Stimulated activated CD8-positive, alpha-beta memory T cell treated with anti-CD3 and anti-CD28 coated beads, Interleukin-4, amount 100 ng/mL, for 1 hour (primary cell): ENCODE measurements at places on chromosomes 7 and 10.

GRCh38 chr7:22732556-22733126 is 5.6 kb downstream of the IL6 start:
- DNase-seq, result no peak

DNA sequence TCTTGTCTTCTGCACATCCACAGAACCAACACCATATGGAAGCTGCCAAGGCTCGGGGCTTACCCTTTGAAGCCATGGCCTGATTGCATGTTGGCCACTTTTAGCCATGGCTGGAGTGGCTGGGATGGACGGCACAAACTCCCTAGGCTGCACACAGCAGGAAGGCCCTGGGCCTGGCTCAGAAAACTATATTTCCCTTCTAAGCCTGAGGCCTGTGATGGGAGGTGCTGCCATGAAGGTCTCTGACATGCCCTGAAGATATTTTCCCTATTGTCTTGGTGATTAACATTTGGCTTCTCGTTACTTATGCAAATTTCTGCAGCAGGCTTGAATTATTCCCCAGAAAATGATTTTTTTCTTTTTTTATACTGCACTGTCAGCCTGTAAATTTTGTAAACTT is 387.0 kb upstream of the KCND2 start:
- no peak for DNase-seq

DNA sequence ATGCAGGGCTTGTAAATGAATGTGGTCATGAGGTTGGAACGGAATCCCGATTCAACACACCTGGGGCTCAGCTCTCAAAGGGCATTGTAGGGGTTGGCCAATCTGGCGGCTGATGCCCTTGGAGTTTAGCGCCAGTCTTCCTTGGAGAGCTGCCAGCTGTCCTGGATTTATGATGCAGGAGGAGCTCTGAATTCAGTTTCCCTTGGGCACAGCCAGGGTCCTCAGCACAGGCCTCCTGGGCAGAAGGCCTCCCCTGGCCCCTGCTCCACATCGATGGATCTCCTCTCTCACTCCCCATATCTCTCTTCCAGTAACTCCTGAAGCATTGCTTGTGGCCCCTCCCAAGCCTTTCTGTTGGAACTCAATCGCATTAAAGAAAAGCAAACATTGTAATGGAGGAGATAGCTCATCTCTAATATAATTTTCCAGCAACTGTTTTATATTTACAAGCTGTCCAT is 985 bp upstream of the CYTH3 start:
- no peak for DNase-seq

GRCh38 chr10:99976886-99977665 is 32.7 kb downstream of the DNMBP start:
- no peak for DNase-seq

- no peak for DNase-seq
These were observed 28.3 kb downstream of the CCM2 start for GRCh38 chr7:45028138-45028919.

DNA sequence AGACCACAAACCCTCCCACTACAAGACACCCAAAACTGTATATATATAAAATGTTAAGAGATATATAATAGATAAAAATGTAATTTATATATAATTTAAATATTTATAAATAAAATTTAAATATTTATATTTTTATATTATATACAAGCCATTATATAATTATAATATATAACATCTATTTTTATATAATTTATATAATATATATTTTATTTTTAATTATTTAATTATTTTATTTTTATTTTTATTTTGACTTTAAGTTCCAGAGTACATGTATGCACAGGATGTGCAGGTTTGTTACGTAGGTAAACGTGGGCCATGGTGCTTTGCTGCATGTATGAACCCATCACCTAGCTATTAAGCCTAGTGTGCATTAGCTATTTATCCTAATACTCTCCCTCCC is 1090.2 kb downstream of the NXPH1 start:
- DNase-seq, result no peak

- DNase-seq, result no peak
These were observed 978 bp downstream of the OGDH start for GRCh38 chr7:44607141-44608068.

DNA sequence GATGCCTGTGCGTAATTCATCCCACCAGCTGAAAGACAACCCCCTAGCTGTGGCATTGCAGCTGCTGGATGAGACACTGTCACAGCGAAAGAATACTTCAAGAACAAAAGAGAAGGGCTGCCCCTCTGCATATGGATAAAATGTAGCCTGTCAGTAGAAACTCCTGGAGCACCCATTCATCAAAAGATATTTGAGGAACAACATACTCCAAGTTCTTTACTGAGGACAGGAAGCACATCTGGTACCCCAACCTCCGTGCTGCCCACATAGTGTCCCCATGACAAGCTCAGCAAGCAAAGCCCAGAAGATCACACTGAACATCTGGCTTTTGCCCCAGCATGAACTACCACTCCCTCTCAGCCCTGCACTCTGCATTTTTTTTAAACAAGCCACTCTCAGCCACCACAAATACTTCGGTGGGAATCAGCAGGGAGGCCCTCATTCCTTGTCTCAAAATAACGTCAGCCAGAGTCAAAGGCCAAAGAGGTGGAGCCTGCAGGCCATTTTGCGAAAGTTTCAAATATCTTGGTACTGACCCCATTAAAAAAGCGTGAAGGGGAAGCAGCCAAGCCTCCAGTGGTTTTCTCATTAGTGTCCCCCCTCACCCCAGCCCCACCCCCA is 1.7 kb downstream of the CREB3L2 start:
- DNase-seq, result no peak

GRCh38 chr10:71267508-71268240 is 51.4 kb upstream of the SLC29A3 start:
- DNase-seq, result no peak

DNA sequence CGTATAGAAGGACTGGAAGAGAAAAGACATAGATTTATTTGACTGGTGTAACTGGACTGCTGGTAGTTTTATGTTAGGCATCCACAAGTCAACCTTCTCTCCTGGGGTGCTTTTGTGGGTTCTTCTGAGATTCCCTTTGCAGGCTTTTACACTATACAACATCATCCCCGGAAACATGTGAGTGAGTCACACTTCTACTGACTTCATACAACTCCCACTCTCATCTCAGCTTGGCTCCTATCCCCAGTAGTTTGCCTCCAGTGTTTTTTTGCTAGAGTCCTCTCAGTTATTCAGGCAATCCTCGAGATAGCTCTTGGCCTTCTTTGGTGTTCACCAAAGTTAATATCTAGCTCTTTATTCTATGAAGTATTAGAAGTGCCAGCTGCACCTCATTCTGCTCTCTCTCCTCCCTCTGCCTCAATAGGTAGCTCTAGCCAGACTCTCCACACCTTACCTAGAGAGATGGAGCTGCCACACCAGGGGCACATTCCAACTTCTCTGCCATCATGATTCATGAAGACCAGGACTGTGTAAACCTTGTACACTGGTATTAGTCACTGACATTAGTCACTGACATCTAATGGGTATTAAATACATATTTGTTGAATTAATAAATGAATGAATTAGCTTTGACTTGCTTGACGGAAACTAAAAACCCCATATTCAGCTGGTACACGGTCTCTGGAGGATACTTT is 281.9 kb downstream of the PPP1R3A start:
- no peak for DNase-seq

GRCh38 chr7:21135437-21135836 is 292.4 kb upstream of the SP4 start:
- DNase-seq, result no peak

DNA sequence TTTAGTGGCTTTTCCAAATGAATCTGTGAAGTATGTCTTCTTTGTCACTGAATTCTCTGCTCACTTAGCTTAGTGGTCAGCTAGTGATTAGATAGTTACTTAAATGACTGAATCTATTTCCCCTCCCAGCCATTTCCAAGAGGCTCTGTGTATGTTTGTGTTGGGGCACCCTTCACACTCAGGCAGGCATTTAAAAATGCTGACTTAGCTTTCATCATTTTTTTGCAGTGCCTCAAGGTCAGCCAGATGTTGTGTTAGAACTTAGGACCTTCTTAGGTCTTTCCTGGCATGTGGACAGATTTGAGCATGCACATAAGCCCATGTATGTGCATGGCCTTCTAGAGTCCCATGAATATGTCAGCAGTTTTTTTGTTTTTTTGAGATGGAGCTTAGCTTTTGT is 25.4 kb upstream of the HHEX start:
- DNase-seq, result no peak

DNA sequence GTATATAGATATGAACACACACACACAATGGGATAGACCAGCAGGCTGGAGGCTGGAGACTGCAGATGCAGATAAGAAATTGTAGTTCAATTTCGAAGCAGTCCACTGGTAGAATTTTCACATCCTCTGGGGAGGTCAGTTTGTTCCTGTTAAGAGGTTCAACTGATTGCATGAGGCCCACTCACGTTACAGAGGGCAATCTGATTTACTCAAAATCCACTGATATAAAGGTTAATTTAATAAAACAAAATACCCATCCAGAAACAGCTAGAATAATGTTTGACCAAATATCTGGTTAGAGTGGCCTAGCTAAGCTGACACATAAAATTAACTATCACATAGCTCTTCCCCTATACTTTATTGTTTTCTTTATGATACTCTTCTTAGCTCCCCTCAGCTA is 162.9 kb upstream of the SMIM30 start:
- DNase-seq, result no peak

DNA sequence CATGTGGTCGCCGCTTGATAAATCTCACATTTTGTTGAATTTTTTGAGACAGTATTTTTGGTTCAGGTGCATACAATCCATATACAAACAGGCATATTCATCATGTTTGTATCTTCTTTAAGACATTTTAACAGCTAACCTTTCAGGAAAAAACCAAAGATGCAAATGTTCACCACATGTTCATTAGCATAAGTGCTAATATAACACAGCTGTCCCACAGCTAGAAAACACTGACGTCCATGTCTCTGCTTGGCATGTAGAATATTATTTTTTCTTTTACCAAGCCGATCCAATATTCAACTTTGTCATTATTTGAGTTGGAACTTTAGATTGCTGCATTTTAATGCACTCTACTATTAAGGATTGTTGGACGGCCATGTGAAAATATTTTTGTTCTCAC is 31.2 kb downstream of the BMPER start:
- no peak for DNase-seq

- DNase-seq, result no peak
These were observed 484 bp downstream of the ZWINT start for GRCh38 chr10:56360583-56360966.

GRCh38 chr10:219731-220472 is 84.6 kb downstream of the ZMYND11 start:
- no peak for DNase-seq

DNA sequence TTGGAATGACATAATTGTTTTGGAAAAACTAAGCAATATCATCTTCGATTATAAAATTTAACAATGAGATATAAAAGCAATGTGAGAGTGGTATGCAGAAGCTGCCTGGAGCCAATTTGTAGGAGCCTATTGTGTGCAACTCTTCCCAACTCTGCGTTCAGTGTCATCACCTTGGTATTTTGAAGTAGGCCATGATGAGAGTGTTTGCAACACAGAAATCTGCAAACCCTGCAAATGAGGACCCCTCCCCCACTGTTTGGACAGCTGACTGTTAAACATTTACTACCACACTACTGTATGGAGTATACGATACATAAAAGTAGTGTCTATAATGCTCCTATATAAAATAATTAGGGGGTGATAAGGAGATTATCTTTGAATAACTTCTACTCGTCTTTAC is 531.3 kb downstream of the ATRNL1 start:
- no peak for DNase-seq

- DNase-seq, result no peak
These were observed 275.1 kb upstream of the NRP1 start for GRCh38 chr10:33609546-33609945.

- no peak for DNase-seq
These were observed 26.4 kb downstream of the ZNRF2 start for GRCh38 chr7:30310674-30311362.

DNA sequence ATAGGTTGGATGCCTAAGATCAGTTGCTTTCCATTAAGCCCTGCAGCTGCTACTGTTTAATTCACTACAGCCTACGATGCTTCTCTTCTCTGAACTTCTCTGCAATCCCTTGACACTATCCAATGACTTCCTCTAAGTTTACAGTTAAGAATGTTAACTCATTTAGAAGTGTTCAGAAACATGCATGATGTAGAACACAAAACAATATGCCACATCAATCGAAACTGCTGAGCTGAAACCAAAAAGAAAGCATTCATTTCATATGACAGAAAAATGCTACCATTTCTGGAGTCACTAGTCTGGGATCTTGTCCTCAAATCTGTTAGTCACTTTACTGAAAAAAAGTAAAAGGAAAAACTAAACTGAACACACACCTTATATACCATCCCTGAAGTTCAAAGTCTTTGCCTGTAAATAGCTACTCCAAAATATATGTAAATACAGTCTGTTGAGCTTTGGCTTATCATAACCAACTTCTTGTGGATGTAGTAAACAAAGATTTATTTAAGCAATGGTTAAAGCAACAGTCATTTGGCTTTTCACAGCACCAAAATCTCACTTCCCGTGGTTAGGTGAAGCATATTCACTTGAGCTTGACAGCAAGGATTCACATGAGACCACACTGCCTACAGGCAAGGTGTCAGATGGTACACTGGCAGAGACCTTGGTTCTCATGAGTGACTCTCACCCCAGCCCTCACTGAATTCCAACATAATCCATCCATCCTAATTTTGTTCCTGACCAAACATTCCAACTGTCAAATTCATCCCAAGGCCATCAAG is 187.0 kb downstream of the PPP1R17 start:
- DNase-seq, result no peak

DNA sequence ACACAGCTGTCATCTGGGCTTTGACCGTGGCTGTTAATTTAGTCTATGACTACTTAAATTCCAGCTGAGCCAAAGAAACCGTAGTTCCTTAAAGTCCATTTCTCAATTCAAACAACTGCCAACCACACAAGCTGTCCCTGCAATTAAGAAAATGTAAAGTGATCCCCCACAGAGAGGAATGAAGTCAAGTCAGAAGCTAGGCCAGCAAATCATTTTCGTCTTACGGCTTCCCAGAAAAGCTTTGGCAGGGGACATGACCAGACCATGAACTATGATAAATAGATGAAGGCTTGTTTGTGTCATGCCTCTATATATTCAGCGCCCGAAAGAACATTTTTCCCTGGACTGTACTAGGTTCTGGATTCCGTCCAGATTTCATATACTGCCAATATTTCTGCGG is 54.6 kb downstream of the HACD1 start:
- DNase-seq, result no peak

GRCh38 chr10:106076496-106076895 is 1088.0 kb downstream of the SORCS1 start:
- no peak for DNase-seq

DNA sequence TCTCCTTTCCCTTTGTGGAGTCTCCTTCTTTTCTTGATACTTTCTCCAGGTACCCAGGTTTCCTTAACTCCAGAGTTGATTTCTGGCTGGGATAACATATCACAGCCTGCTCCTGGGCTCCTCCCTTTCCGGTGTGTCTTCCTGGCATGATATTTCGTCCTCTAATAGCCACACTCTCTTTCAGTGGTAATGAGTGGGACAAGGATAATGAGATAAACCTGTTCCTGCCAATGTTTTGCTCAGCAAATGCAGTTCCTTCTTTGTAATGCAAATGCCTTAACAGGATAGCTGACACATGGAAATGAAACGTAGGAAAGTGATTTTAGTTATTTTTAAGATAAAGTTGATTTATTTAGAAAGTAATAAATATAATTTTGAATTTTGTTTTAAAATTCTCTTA is 168.6 kb downstream of the NRP1 start:
- no peak for DNase-seq
